ENCODE measurements at places on chromosomes 12 and 14. TPM values are rescaled to one million over a fixed set of nuclear protein-coding genes. Genes with fewer than 3 reads are reported as not detected.

DNA sequence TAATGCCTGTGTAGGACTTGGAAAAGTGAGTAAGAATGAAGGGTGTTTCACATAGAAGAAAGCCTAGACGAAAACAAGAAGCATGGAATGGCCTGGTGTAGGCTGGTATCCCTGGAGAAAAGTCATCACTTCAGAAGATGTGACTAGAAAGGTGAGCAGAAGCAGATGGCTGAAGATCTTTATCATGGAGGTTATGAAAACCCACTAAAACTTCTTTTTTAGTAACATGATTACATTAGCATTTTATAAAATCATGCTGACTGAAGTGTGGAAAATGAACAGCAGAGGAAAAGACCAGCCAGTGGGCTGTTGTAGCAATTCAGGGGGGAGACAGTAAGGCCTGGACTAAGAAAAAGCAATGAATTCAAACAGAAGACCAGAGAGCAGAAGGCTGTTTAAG is 114.5 kb upstream of the G2E3 start:
- no peak for DNase-seq

DNA sequence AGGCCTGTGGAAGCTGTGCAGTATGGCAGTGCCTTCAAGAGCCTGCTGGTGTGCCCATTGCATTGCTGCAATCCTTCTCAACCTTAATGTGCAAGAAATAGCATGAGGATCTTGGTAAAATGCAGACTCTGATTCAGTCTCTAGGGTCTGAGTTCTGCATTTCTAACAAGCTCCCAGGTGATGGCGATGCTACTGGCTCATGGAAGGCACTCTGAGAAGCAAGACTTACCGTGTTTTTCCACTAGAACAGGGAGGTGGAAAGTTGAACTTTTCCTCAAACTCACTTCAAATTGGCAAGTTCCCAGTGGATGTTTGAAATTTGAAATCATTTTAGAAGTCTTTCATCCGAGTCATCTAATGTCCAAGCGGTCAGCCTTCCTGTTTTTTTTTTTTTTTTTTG is 55.5 kb downstream of the MYRFL start:
- no peak for DNase-seq

DNA sequence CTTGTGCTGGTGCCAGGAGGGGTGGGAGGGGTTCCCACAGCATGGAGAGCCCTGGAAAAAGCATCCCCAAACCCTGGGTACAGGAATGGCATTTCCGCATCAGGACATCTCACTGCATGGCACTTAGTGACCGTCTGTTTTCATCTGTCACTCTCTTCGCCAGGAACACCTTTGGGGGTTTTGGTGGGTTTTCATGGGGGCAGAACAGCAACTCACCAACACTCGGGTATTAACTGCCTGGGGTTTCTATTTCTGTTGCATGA is 3.5 kb downstream of the VSX2 start:
- DNase-seq, result no peak

- no peak for DNase-seq
Measured at GRCh38 chr12:27467641-27468040, 21.1 kb downstream of the SMCO2 start.

Gene TRIAP1
- 17.9 TPM for total RNA-seq

Gene ASB2
- total RNA-seq, result 251 TPM

Gene KCNMB4
- 1.4 TPM for total RNA-seq

- DNase-seq, result peak; percentile 70
Measured at GRCh38 chr12:109264095-109264942, 44.8 kb downstream of the FOXN4 start.

Gene OR4L1
- total RNA-seq, result not detected

Gene LBHD2
- not detected for total RNA-seq

DNA sequence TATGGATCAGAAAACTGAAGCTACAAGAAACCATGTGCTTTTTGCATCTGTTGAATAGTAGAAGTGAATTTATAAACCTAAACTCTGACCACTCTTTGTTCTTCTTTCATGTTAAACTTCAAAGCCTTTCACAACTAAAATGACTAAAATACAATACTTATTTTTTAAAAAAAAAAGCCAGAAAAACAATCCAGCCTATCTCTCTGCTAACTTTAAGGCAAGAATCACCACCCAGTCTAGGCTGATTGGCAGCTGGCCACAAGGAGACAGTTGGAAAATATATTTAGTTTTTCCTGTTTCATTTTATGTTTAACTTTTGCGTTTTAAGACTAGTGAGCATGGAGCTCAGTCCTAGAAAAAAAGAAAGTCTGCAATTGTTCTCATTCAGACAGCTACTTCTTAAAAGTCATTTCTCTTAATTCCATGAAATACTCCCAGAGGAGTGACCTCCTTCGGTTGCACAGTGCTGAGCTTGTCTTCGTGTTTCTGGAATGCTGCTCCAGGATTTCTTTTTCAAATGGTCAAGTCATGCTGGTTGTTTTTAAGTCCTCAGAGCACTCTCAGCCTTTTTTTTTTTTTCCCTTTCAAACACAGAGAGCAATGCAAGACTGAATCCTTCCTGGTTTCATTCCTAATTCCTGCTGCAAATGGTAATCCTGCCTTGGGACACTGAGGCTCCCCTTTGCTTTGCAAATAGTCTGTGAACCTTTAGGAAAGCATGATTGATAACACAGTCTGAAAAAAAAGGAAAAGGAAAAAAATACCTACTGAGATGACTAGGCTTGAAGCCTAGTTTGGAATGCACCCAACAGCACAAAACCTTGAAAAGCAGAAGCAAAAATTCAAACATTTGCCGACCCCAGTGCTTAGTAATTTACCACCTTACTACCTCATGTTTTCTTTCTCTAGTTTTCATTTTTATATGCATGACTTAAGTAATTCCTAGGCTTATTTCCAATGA is 233.3 kb upstream of the DAAM1 start:
- DNase-seq, result no peak

DNA sequence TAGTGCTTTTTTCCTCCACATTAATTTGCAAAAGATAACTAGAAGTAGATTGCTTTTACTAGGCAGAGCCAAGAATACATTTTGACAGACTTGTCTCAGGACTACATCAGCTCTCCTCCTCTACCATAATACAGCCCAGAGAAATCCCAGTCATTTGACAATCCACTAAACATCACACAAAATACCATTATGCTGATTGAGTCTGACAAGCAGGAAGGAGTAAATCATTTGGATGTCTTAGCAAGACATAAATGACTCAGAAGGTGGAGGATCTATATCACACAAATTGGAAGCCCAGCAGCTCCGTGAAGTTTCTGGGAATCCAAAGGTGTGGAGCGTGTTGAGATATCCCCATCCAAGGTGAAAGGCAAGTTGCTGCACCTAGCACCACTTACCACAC is 75.4 kb upstream of the FKBP4 start:
- no peak for DNase-seq

- no peak for DNase-seq
Measured at GRCh38 chr14:60649875-60650372, 647 bp upstream of the SIX1 start.

GRCh38 chr14:98514016-98514415 is 758.0 kb downstream of the BCL11B start:
- no peak for DNase-seq

DNA sequence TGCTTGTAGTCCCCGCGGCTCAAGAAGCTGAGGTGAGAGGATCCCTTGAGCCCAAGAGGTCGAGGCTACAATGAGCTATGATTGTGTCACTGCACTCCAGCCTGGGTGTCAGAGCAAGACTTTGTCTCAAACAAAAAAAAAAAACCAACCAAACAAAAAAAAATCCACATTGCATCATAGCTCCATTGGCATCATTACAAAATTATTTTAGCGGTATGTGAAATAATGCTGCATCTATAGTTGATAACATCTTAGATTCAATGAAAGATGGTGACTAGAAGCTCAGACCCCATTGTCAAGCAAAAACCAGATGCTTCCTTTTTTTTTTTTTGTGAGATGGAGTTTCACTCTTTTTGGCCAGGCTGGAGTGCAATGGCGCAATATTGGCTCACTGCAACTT is 14.8 kb upstream of the PTHLH start:
- no peak for DNase-seq

Gene SERPINA1
- total RNA-seq, result 4.4 TPM

GRCh38 chr12:102534899-102535298 is 54.5 kb upstream of the IGF1 start:
- no peak for DNase-seq

DNA sequence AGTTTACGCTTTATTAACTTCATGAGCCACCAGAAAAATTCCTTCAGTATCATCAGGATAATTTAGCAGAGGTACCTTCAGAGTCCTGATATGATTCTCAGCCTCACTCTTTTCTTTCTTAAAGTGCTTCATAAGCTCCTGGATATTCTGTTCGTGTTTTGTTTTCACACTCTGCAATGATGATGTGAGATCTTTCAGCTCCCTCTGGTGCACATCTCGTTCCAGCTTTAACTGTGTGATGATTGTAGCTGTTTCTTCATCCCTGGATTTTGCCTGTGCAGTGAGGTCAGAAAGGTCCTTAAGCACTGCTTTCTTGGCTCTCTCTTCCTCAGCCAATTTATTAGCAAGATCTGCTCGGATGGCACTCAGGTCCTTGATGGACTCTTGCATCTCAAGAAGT is 156.7 kb downstream of the CEP128 start:
- no peak for DNase-seq

DNA sequence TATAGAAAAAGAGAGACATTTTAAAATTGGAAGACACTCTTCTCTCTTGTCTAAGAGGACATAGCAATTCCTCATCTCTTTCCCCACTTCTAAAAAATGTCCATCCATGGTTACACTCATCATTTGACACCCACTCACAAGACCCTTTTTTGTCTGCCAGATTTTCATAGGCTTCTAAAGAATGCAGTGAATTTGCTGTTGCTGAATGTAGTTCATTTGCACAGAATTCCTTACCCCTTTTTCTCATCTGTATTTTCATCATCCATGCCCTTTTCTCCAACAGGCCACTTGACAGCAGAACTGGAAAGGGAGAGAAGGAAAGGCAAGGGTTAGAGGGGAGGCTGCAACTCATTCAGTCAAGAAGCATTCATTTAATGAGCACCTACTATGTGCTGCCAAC is 128.0 kb downstream of the NUAK1 start:
- no peak for DNase-seq

- no peak for DNase-seq
Measured at GRCh38 chr12:52524898-52525591, 4.9 kb upstream of the KRT5 start.

DNA sequence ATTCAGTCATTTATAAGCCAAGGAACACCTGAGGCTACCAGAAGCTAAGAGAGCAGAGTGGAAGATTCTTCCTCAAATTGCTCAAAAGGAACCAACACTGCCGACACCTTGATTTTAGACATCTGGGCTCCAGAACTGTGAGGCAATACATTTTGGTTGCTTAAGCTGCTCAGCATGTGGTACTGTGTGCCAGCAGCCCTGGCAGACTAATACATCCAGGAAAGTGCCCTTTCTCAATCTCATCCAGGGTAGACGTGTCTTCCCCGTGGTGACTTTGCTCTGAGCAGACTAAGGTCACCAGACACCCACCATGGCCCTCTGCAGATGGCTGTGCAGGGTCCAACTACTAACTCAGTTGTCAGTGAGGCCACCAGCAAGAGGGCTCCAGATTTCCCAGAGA is 122.8 kb downstream of the VRK1 start:
- no peak for DNase-seq

DNA sequence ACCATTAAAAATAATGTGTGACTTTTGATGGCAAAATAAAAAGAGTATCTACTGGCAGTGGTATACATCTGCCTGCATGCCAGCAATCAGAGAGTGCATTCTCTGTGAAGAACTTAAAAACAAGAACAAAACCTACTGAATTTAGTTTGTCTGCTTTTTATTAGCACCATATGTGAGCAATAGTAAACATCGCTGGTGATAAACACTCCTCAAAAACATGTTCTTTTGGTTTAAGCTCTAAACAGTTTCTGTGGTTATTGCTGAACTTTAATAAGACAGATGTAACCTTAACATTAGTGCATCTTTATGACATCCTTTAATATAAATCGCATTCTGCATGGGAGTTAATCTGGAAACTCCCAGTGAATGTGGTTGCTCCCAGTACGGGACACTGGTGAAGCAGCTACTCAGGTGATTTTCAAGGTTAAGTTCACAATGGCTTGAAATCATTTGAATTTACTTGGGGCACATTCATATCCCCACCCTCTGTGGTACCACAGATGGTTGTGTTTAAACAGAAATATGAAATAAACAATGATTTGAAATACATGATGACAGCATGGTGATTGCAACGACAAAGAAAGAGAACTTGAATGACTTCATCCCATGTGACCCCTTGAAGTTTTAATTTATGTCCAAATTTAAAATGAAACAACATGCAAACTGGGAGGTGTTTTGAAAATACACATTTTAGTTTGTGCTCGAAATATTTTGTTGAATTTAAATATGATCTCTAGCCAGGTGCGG is 285.9 kb downstream of the FOXN3 start:
- DNase-seq, result no peak

Gene ADAM20
- 0.27 TPM for total RNA-seq

Gene CYP46A1
- total RNA-seq, result 4.2 TPM

- no peak for DNase-seq
Measured at GRCh38 chr14:105899071-105899641, 372.8 kb downstream of the TMEM121 start.

Gene ZBTB42
- total RNA-seq, result 5.7 TPM

GRCh38 chr12:8012651-8013309 is 19.7 kb upstream of the FOXJ2 start:
- no peak for DNase-seq

Gene ORAI1
- total RNA-seq, result 11.4 TPM

Gene GPR84
- total RNA-seq, result not detected

Gene FAM222A
- 20.0 TPM for total RNA-seq

Gene GCH1
- 1.7 TPM for total RNA-seq

DNA sequence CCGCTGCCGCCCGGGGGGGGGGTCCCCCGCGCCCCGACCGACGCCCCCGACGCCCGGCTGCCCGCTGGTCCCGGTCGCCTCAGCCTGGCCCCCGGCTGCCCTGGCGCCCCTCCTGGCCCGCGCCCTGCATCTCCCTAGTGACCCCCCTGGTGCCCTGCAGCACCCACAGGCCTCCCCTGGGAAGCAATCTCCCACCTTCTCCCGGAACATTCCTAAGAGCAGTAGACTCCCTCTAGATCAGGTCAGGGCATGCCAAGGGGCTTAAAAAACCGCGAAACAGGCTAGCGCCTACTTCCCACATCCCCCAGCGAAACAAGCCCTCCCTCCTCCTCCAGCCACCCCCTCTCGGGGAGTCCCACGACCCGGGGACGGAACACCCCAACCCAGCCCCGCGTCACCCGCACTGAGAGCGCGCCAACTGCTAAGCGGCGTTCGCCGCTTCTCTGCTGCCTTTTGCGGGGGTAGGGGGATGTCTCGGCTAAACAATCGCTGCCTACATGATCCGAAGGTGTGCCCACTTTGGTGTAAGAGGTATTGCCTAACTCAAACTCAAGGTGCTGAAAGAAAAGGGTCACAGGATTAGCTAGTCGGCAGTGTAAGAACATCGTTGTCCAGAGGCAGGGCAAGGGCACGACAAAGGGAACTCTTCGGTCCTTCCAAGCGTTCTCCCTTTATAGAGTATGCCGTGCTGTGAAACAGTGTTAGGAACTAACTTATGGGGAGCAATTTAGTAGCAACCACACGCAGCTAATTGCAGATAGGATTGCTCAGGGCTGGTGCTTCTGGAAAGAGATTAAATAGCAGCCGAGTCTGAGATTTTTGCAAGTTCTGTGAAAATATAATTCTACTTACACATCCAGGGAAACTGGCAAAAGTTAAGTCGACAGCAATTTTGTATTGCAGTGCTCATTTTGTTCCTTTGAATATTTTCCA is 619 bp upstream of the NTN4 start:
- DNase-seq, result no peak

Gene RDH12
- total RNA-seq, result not detected
